ENCODE measurements at places on chromosomes 6 and 20.

- DNase-seq, result no peak
These were observed 2.8 kb downstream of the CMTR1 start for GRCh38 chr6:37435816-37436215.

DNA sequence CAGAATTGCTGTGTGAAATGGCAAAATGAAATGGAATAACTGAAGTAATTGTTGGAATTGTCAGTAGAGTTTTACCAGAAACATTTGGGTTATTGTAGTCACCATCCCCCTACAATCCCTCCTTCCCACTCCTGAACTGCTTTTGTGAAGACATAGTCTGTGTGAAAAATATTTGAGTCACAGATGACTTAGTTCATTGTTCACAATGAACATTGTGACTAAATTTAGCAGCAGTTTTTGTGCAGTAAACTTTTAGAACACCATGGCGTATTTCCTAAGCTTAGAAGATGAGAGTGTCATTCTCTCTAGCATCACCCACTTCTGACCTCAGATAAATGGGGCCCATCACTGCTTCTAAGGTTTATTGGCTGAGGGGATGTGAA is 11.0 kb downstream of the OTOR start:
- DNase-seq, result no peak

DNA sequence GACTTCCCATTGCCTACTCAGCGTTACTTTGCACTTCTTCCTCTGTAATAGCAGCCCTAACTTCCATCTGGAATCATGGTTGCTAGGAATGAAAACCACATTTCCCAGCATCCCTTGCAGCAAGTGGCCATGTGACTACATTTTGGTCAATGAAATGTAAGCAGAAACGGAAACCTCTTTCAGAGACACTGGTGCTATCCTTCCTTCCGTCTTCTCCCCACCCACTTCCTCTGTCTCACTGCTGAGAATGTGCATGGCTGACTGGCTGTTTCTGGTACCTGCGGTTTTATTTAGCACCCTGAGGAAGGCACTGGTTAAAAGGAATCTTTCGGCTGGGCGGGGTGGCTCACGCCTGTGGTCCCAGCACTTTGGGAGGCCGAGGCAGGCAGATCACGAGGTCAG is 107.4 kb downstream of the SCML4 start:
- no peak for DNase-seq

DNA sequence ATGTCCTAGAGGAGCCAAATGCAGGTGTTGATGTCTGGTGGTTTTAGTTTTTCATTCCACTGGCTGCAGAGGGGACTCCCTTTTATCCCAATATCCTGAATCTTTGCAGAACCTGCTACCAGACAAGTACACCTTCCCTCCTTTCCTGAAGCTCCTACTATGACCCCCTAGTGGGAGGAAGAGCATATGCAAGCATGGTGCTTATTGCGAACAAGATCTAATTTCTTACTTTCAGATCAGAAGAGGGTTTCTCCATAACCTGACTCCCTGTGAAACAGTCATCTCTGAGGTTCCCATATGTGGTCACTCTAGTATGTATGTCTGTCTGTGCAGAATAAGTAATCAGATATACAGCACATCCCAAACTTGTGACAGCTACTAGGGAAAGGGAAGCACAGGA is 277.2 kb downstream of the ARHGAP18 start:
- DNase-seq, result peak; percentile 12

GRCh38 chr6:127475823-127476176 is 16.6 kb upstream of the KIAA0408 start:
- no peak for DNase-seq

DNA sequence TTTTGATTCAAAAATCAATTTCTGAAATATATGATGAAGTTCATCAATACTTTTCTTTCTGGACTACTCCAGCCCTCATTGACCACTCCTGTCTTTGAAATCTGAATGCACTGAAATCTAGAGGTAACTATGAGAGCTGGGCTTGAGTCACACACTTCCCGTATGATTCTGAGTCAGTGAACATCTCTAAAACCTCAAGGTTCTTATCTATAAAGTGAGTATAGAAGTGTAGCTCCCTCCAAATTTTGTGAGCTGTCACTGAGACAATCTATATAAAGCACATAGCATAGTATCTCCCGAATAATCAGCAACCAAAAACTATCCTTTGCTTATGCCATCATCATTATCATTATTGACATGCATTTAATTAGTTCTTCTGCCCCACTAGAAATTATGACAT is 182.4 kb downstream of the TSHZ2 start:
- DNase-seq, result no peak

- DNase-seq, result no peak
These were observed 1.9 kb upstream of the FUCA2 start for GRCh38 chr6:143513410-143513809.

GRCh38 chr20:61340157-61340556 is 88.1 kb downstream of the CDH4 start:
- DNase-seq, result no peak

DNA sequence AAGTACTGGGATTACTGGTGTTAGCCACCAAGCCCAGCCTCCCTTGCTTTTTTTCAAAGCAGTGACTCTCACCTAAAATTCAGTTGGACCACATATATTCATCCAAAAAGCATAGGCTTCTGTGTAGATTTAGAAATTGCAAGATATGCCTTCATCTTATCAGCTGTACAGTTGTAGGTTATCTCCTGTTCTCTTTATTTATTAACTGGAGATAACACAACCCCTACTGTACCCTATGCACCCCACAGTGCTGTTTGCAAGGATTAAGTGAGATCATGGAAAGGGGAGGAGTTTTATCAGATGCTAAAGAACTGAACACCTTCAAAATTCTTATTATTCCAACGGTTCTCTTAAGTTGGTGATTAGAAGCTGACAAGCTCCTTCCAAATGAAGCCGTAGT is 164.4 kb upstream of the JARID2 start:
- no peak for DNase-seq

- peak; percentile 31 for DNase-seq
These were observed 9.1 kb upstream of the ZBTB2 start for GRCh38 chr6:151400473-151400872.

DNA sequence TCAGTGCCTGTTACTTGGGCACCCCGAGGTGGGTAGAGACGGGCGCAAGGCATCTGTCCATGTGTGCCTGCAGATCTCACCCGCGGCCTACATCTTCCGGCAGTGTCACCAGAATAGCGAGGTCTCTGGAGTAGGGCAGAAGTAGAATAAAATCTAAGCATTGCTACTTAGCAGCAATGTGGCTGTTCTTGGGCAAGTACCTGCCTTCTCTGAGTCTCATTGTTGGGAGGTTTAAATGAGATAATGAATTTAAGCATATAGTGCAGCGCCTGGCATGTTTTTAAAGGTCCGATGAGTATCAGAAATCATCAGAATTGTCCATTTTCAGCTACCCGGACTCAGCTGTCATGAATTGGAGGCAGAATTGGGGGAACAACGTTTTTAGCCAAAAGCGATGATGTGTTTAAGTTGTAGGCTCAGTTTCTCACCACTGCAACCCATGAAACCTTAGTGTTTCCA is 800 bp downstream of the ABCC10 start:
- no peak for DNase-seq

GRCh38 chr6:9732056-9732455 is 682.8 kb downstream of the TFAP2A start:
- no peak for DNase-seq

- DNase-seq, result peak; percentile 67
These were observed 68.6 kb downstream of the ARHGAP18 start for GRCh38 chr6:129641344-129641743.

- no peak for DNase-seq
These were observed 109.6 kb downstream of the SLC22A3 start for GRCh38 chr6:160457823-160458222.

- DNase-seq, result no peak
These were observed 789.5 kb downstream of the DHX35 start for GRCh38 chr20:39751557-39752137.

- peak; percentile 75 for DNase-seq
These were observed 36.0 kb upstream of the MTRF1L start for GRCh38 chr6:153038378-153039057.

DNA sequence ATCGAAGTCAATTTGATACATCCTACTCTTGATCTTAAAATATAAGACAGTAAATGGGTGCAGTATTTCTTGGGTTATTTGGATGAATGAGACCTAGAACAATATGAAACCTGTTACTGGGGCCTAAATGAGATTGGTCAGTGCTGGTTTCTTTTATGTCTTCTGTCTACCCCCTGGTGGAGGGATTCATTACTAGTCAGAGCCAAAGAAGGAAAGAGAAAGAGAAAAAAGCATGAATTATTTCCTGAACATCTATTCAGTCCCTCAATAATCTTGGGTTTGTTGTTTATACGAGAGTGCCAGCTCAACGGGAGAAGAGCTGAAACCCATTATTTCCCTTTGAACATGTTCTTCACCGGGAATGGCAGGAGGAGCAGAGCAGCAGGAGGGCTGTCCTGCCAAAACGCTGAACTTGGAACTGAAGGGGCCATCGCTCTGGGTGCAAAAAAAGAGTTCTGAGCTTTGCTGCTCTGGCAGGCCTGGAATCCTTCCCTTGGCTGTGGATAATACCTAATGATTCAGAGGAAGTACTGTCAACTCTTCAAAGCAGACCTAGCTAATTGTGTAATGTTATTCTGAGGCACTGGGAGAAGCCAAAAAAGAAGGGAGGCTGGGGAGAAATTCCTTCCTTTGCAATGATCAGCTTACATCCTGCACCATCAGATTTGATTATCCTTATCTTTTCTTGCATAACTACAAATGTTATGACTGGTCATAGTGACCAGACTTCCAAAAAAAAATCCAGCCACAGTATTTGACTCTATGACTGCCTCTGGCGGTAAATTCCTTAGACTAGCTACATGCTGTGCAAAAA is 72.0 kb downstream of the BLOC1S5 start:
- DNase-seq, result peak; percentile 85

- no peak for DNase-seq
These were observed 255.8 kb downstream of the QKI start for GRCh38 chr6:163670336-163670735.

DNA sequence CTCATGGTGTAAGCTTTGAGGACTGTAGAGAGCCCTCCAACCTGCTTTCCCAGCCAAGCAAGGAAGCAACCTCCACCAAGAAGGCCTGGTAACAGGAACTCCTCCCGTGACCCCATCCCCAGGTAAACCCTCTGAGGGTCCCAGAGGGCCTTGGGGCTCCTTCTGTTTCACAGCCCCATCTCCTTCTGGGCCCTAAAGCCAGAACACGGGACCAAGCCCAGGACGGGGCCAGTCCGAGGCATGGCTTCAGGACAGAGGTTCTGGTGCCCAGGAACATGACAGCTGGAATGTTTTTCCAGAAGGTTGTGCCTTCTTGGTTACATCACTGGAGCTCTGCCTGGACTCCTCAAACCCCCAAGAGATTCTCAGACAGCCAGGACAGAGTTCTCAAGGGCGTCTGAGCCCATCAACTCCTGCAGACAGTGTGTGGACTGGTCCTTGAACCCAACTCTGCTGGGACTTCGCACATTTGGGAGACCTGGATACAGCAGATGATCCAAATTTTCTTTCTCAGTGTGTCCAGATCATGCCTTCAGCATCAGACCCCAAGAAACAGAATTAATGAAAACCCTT is 43.1 kb downstream of the RRBP1 start:
- no peak for DNase-seq

DNA sequence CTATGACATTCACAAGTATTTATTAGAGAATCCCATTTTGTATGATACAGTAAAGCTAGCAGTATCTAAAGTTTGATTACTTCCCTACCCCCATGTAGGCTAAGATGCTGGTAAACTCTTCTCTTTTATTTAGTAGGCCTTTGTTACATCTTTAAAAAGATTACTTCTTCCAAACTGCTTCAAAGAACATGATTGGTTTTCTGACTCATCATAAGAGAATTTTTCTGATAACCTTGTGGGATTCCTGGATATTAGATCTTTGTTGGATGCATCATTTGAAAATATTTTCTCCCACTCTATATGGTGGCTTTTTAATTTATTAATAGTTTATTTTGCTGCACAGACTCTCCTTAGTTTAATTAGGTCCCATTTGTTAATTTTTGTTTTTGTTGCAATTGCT is 898.3 kb upstream of the ADGRB3 start:
- DNase-seq, result no peak

GRCh38 chr20:37602634-37603033 is 75.0 kb upstream of the BLCAP start:
- DNase-seq, result no peak

- DNase-seq, result no peak
These were observed 1307.5 kb downstream of the GRIK2 start for GRCh38 chr6:102701019-102701418.

- DNase-seq, result no peak
These were observed 520.2 kb upstream of the SOX4 start for GRCh38 chr6:21073318-21073839.

- no peak for DNase-seq
These were observed 140.5 kb downstream of the TFAP2B start for GRCh38 chr6:50959081-50959641.

GRCh38 chr6:50128420-50129005 is 78.8 kb upstream of the DEFB112 start:
- DNase-seq, result no peak

GRCh38 chr6:131029626-131030297 is 33.3 kb downstream of the EPB41L2 start:
- DNase-seq, result peak; percentile 55

DNA sequence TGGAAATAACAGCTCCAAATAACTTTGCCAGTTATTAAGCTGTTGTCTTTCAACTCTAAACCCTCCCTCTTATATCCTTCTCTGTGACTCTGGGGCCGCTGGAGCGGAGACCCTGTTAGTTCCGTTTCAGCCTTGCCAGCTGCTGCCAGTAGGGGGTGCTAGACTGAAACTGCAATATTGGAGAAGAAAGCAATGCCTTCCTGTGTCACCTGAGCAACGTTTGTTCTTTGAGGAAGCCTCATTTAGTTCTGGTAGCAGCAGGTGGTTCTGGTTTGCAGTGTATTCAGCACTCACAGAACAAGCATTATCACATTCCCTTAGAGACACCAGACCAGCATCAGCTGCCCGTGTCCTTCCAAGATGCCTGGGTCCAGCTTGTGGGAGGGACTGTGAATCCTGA is 22.9 kb upstream of the JAG1 start:
- no peak for DNase-seq

DNA sequence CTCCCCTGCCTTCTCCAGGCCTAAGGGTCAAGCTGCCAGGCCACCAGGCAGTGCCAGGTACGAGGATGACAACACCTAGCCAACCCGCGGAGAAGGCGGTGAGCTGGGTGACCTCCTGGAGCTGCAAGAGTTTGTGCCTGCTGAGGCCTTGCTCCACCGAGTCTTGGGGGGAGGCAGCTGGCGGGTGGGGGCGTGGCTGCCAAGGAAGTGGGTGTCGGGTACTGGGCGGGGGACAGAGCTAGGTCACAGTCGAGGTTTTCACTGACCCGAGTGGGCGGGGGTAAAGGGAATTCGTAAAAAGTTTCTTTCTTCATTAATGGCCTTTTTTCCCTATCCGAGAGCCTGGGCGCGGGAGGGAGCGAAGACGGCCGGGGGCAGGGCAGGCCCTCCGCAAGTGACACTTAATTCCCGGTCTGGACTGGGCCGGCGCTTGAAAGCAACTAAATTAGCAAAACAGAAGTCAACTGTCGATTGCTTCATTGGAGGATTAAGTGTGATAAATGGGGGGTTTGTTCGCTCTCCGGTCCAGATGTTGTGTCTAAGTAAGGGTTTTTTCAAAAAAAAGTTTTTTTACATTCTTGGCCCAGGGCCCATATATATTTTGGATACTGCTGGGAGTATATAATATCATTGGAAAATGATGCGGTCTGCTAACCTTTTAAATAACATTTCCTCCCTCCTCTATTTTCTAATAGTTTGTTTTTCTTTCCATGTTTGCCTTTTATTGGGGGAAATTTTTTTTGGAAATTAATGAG is 43.1 kb upstream of the FOXP4 start:
- DNase-seq, result no peak
